ENCODE measurements at places on chromosomes 2 and 18.
A peak's percentile ranks its signal among the peaks of the same experiment; 100 is the strongest.

DNA sequence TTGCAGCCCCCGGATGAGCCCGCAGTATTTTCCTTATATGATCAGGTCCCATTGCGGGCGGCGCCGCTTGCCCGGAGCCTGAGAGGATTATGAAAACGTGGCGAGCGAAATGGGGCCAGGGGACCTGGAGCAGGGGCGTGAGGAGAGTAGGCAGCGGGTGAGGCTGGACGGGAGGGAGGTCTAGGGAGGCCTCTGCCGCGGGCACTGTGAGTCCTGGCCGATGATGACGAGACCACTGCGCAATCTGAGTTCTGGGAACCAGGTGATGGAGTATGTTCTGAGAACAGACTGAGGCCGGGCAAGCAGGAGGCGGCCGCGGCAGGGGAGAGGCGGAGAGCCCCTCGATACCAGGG, 790 bp upstream of the ACAA2 start:
- DNase-seq = peak; percentile 66

GRCh38 chr2:207135340-207135739, 30.4 kb downstream of the KLF7 start:
- DNase-seq = no peak

GRCh38 chr2:218824004-218824403, 7.6 kb downstream of the PRKAG3 start:
- no peak for DNase-seq

DNA sequence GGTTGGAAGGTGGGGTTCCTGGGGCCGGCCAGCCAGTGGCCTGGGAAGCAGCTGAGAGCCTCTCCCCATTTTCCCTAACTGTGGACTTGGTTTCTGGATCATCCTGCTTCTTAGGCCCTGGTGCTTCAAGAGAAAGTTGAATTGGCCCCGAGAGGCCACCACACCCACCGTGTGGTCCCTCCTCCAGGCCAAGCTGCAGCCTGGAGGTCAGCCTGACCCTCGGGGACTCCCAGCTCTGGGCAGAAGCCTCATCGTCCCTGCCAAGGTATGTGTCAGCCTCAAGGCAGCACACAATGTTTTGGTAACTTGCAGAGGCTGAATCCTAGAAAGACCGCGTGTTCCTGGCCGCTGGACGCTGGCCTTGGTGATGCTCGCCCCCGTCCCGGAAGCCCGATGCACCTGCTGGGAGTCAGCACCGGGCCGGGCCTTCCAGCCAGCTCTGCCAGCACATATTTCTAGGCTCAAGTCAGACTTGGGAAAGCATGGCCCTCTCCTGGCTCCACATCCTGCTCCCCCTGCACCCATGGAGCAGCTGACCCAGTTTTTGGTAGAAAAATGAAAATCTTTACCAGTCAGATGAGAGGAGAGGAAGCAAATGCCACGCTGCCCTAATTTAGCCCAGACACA, 72.6 kb downstream of the ACTR2 start:
- no peak for DNase-seq

DNA sequence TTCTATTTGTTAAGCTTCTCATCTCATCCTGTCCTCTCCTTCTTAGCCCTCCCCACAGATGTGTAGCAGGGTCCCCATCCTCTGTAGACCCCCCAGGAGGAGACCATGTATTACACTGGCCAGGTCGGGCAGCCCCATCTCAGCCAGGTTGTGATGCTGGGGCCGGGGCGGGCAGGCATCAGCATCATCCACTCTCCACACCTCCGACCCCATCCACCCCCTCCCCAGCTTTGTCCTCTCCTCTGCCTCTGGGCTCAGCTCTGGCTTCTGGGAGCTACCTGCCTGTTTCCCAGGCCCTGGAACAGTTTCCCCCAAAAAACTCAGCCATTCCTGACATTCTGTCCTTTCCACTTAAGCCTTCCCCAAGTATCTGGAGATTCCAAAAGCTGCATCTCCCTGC, 49.2 kb downstream of the GBX2 start:
- DNase-seq = no peak

DNA sequence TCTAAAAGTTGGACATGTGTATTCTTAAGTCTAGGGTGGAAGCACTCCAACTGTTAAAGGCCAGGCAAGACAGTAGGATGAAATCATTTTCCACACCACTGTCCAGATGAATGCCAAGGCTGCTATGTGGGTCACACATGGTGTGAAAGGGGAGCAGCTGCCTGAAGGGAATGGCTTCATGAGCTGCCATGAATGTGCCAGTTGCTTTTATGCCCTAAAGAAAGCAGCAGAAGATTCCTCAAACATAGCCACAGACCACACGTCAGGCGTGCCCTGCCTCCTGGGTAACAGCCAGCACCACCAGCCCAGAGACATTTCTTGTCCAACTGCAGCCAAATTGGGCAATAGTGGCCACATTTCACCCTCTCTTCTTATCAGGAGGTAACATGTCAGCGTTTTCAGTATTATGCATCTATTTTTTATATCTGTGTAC, 130.2 kb downstream of the MTCL1 start:
- no peak for DNase-seq

GRCh38 chr2:68345129-68345875, 19.8 kb upstream of the PLEK start:
- peak; percentile 28 for DNase-seq

GRCh38 chr2:39435741-39436591, 1.1 kb downstream of the MAP4K3 start:
- DNase-seq = peak; percentile 15

DNA sequence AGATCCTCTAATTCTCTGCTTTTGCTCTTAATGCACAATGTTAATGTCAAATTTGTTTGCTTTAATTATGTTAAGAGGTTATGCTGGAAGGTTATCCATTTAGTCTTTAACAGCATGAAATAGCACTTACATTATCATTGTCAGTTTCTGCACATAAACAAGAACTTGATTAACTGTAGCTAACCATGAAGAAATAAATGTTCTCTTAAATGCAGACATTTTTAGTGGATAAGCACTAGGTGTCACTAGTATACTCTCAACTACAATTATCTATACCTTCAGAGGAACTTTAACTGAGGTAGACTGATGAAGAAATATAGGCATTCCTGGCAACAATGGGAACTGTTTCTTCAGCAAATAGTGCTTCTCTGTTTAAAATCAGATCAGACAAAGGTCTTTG, 178.8 kb upstream of the CHST9 start:
- peak; percentile 49 for DNase-seq

GRCh38 chr2:176833671-176834070, 378.9 kb upstream of the HNRNPA3 start:
- DNase-seq = no peak

DNA sequence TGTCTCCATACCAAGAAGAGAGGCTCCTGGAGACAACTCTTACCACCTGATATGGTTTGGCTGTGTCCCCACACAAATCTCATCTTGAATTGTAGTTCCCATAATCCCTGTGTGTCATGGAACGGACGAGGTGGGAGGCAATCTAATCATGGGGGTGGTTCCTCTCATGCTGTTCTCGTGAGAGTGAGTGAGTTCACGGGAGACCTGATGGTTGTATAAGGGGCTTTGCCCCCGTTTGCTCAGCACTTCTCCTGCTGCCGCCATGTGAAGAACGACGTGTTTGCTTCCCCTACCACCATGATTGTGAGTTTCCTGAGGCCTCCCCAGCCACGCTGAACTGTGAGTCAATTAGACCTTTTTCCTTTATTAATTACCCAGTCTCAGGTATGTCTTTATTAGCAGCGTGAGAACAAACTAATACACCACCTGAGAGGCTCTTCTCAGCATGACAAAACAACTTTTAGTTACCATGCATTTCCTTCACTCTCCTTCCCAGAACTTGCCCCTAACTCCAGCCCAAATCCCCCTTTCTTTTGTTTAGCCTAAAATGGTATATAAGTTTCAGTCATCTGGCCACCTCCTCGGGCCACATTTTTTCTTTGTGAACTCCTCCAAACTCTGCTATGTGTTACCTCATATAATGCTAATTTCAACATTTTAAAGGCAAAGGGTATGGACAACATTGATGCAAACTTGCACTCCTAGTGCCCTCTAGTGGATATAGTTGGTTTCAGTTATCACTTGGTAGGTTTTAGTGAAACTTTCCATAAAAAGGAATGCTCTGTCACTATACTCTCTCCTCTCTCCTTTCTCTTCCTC, 58.6 kb upstream of the SLC25A52 start:
- DNase-seq = peak; percentile 42

DNA sequence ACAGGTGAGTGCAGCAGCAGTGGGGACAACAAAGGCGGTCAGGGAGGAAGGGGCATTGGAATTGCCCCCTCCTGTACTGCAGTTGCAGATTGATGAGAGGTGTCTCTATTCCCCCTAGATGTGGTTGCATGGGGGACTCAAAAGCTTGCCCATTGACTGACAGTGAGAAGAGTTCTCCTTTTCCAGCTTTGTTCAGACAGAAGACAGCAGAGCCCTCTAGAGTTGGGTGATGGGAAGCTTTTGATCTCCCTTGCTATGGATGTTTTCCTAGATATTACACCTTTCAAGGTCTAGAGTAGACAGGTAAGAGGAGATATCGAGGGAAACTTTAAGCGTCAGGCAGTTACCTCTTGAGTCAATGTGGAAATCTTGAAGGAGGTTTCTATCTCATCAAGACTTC, 2.9 kb downstream of the PROKR1 start:
- DNase-seq = no peak

DNA sequence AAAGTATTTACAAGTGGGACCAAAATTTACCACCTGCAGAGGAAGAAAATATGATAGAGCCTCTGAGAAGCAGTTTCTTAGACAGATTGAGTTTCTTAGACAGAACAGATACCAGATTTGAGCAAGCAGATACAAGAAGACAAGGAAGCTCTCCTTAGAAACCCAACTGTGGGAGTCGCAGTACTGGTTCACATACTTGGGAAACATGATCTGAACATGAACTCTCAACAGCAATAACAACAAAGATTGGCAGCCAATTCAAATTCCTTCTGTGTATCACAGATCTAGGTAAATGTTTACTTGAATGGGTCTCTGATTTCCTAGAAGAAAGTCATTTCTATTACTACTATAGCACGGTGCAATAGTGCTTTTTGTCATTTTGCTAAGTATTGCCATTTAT, 82.1 kb downstream of the OLA1 start:
- no peak for DNase-seq

DNA sequence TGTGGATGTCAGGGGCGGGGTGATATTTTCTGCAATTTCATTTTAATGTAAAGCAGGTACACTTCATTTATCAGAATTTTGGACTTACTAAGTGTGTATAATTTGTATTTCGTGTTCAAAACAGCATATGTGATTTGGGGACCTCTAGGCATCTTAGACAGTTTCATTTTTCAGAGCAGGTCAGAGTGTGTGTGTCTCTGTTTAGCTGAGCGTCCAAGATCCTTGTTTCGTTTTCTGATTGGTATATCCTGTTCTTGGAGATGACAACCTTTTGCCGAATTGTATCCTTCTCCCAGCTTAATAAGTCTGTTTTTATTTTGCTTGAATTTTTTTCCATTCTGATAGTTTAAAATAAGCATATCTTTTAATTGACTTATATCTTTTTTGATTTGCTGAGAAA, 128.3 kb downstream of the KCNJ3 start:
- DNase-seq = no peak

DNA sequence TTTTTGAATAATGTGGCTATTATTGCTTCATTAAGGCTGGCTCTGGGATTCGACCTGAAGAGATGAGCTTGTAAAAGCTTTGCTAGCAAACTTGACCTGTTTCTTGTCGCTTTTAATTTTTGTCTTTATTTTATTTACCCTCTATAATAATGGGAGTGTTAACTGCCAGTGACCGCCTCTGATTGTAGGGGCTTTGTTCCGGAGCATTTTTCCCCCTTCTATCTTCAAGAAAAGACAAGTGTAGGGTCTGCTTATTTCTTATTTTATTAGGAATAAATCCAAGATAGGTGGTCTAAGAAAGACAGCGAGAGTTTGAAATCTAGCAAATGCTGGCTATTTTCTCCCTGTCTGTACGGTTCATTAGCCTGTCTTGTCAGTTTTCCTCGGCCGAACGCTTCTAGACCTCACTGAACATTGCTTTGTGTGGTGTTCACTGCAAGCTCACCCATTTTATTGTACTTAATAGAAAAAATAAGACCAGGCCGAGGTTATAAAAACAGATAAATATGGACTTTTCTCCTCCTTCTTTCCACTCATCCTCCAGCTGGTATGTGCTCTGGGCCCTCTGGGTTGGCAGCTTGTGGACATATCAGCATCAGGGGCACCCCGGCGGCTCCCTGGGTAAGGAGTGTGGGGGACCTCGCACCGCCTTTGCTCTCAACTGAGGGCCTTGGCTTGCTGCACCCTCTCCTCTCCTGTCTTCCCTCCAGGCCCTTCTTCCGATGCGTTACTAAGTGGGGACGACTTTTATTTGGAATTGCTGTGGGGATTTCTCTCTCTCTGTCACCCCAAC, 8.5 kb downstream of the MEIS1 start:
- no peak for DNase-seq

DNA sequence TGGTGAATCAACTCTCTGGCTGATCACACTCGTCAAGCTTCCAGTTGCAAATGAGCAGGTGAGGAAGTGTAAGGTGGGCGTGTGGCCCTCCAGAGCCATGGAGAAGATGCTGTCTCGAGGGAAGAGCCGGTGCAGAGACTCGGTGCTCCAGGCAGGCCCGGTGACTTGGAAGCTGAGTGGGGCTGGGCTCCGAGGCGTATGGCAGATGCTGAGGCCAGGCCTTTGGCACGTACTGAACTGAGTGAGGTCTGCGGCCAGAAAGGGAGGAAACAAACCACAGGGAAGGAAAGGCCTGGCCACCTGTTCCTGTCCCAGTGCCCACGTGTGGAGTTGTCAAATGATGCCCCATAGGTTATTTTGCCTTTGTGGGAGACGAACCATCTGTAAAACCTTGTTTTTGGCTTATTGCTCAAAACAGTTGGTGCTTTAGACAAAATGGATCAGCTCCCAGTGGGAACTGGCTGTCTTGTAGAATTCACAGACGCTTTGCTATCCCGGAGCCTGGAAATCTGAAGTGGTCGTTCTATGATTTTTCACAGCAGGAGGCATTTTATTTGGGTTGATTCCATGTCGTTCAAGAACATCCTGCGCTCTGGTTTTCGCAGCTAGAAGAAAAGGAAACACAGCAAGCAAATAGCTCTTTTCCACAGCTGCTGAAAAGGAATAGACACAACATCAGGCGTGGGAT, 117.5 kb upstream of the TMEM18 start:
- DNase-seq = no peak

DNA sequence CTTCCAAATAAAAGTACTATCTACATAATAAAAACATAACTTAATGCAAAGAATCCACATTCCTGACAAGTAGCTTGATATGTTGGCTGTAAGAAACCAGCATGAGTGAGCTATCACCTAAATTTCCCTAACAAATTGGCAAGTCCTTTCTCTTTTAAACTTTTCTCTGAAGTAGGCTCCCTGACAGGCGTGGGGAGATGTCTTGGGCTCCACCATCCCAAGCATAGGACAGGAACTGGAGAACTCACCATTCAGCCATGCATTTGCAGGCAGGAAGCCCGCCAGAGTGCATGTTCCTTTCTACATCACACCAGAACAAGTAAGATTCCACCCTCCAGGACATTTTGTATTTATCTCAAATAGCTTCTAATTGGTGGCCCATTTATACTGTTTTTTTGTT, 921.9 kb upstream of the CELF4 start:
- DNase-seq = no peak

- no peak for DNase-seq
These were observed at the start of gene FAM110C for GRCh38 chr2:46471-47345. FAM110C (minus strand) TSS chr2:46505; CDS start chr2:46385, 120 bp downstream.

Data from SK-N-DZ (cell line).